ENCODE measurements at places on chromosomes 5 and 9.

GRCh38 chr5:125348936-125349831 lies 602.7 kb upstream of the ZNF608 start:
- no peak for DNase-seq

DNA sequence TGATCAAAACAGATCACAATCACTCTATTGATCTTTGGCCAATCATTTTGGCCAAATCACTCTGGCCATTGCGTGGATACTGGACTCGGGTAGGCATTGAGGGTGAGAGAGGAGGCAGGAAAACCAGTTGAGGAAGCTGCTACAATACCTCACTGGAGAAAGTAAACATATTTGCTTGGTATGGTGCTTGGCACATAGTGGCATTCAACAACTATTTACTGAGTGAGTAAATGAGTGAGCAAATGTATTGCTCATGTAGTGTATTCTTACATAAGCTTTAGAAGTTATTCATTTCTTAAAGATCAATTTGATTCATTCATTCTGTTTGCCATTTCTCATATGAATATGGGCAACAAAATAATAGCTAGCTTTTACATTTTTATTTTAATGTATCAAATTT lies 4.0 kb upstream of the DEPDC1B start:
- no peak for DNase-seq

- DNase-seq: no peak
Measured at GRCh38 chr5:87099968-87100367, 167.7 kb upstream of the RASA1 start.

GRCh38 chr5:66039701-66040100 lies 104.4 kb upstream of the SREK1 start:
- no peak for DNase-seq

- DNase-seq: no peak
Measured at GRCh38 chr9:127545196-127546124, 66.6 kb upstream of the STXBP1 start.

DNA sequence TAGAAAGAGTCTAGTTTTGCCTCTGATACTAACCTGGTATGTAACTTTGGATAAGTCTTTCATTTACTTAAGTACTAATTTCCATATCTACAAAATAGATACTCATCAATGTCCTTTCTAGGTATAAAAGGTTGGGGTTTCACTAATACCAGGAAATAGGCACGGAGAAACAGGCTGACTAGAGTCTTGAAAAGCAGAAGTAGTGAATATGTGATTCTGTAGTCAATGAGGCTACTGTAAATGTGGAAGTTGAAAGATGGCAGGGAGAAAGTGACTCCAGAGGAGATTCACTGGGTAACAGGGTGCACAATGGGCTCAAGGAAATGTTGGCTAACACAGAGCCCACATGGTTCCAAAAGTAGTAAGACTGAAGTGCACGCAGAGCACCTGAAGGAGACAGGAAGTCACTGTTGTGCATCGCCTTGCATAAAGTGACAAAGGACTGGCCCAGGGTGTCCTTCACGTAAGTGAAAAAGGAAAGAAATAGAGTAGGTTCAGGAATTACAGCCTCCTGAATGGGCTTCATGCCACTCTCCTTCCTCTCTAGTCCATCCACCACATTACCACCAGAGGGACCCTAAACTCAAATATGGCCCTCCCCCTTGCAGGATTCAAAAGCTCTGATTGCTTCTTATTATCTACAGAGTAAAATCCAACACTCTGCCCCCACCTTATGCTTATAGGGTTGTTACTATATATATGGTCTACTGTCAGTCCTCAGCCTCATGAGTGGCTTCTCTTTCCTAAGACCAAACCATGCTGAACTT lies 288.0 kb upstream of the SMARCA2 start:
- no peak for DNase-seq

- no peak for DNase-seq
Measured at GRCh38 chr5:32276173-32276853, 36.4 kb downstream of the MTMR12 start.

DNA sequence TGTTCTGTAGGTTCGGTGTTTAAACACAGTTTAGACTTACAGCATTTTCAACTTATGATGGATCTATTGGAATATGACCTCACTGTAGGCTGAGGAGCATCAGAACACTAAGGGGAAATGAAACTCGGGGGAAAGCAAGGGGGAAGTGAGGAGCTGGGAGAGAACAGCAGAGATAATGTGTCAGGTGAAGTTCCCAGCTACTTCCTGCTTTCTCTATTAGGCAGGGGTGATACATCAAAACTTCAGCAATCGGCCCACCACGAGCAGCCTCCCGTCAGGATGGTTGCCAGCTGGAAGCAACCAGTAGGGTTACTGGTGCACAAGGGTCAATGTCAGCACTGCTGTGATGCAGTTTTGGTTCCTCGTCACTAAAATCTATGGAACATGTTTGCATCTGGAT lies 34.3 kb downstream of the FAT2 start:
- DNase-seq: no peak

DNA sequence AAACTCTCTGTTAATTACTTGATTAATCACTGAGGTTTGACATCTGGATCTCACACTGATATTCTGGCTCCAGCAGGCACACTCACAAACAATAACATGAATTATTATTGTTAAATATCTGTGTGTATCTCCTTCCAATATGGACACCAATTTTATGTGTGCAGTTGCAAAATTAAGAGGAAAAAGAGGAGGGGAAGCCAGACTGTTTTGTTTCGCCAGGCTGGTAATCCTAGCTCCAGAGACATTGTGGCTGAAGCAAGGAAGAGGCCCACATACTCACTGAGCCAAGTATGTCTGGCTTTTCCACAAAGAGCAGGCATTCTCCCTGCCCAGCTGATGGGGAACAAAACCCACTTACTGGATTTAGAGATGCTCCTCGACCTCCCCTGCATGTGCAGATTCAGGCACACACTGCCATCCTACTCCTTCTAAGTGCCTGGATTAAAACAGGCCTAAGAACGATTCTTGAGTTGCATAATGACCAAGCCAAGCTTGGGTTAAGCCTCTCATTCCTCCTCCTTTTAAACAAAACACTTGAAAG lies 181.9 kb downstream of the ESM1 start:
- DNase-seq: no peak

DNA sequence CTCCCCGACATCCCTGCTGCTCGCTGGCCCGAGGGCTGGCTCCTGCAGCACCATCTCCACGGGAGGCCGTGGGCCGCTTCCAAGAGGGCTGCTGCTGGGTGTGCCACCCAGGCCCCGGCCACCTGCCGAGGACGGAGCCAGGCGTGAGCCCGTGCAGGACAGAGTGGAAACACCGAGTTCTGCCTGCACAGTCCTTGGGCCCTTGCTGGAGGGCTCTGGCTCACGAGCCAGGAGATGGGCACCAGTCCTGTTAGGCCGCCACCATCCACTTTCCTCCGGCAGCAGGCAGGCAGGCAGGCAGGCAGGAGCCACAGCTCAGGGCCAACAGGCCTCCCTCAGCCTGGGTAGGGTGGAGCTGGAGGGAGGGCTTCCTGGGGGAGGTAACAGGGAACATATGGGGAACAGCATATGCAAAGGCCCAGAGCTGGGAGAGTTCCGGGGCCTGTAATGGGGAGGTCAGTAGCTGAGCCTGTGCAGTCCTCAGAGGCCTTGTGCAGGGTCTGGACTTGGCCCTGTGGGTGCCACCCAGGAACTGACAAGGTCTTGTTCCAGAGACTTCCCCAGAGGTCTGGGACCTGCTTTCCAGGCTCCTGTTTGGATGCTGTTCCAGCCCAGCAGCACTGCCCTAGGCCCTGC lies 31.9 kb downstream of the RXRA start:
- DNase-seq: no peak

DNA sequence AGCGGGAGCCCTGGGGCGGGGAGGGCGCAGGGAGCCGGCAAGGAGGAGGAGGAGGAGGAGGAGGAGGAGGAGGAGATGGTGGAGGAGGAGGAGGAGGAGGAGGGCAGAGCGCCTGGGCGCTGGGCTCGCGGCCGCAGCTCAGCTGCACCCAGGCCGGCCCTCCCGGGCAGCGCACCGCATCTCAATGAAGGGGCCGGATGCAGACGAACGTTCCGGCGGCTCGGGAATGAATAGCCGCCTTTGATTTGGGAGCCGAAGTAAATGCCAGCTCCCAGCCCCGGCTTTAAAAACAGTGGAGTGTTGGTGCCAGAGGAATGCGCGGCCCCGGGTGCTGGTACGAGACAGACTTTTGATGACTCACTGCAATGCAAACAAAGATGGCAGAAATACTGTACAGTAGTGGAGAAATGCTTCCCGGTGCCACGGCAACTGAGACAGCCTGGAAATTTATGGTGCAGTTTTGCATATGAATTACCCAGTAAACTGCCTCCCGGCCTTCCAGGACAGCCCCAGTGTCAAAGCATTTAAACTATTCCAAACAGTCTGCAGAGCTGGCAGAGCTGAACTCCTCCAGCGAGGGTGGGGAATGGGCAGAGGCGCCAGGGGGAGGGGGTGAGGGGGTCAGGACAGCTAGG lies 43.1 kb downstream of the NACC2 start:
- peak; percentile 33 for DNase-seq

DNA sequence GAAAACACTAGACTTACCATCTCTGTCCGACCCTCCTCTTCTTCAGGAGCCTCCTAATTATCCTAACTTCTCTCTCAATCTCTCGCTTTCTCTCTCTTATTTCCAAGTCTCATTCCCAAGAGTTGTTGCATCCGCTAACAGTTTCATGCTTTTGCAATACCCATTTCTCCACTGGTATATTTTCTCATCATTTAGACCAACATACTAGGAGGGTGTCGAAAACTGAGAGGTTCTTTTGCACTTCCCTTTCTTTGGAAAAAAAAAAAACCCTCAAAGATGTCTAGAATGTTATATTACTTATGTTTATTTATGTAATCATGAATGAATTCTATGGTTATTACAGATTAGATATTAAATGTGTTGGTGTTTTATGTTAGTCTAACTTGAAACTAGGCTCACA lies 35.9 kb downstream of the SPZ1 start:
- DNase-seq: no peak

- no peak for DNase-seq
Measured at GRCh38 chr5:139842321-139842720, 46.7 kb downstream of the PSD2 start.

GRCh38 chr5:38765399-38765861 lies 80.4 kb upstream of the OSMR start:
- no peak for DNase-seq

GRCh38 chr5:120055858-120056257 lies 408.2 kb upstream of the PRR16 start:
- DNase-seq: no peak

- no peak for DNase-seq
Measured at GRCh38 chr9:73893230-73893629, 603.9 kb upstream of the RORB start.

DNA sequence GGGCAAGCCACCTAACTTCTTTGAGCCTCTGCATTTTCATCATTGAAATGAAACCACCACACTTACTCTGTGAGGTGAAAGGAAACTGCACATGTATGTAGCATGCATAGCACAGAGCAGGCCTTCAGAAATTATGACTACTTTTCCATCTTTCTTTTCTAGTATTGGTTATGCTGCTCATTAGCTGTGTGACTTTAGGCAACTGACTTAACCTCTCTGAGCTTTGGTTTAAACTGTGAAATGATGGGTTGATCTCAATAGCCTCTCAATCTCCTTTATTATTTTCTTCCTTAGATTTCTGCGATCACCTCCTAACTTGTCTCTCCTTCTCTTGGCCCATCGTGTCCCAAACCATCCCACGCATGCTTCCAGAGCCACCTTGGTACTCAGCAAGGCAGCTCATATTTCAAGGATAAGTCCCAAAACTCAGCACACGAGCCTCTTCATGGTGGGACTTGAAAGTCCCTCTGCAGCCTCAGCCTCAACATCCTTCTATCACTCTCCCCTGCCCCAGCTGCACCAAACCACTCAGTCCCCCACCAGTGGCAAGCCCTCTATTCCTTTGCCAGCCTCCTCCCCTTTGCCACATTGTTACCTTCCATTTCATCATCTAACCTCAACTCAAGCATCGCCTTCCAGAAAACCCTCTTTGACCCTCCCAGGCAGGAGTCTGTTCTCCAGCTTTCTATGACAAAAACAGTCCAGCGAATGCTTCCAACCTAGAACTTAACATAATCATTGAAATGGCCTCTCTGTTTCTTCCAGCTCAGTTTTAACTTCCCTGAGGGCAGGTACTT lies 60.3 kb upstream of the DNAH5 start:
- DNase-seq: no peak

- no peak for DNase-seq
Measured at GRCh38 chr5:65014769-65015168, 246.0 kb downstream of the CWC27 start.

GRCh38 chr5:135345956-135346731 lies 52.9 kb downstream of the MACROH2A1 start:
- DNase-seq: no peak

- DNase-seq: peak; percentile 40
Measured at GRCh38 chr9:105245029-105245890, 809 bp downstream of the SLC44A1 start.

- no peak for DNase-seq
Measured at GRCh38 chr9:16363916-16364315, 506.6 kb downstream of the BNC2 start.

GRCh38 chr5:96933764-96934707 lies 1.8 kb upstream of the LNPEP start:
- DNase-seq: no peak

DNA sequence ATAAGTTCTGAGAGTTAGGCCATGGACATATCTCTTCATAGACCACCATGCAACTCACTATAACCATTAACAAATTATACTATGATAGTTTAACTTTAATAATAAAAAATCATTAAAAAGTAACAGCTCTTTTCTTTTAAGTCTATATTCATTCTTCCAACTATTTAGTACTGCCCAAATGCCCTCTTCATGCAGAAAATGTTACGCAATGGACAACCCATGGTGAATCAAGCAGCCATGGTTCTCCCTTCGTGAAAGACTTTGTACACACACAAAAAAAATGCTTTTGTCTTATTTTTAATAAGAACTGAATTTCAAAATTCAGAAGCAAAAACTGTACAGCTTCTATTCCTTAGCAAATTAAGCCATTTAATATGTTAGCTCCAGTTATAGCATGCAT lies 401.1 kb downstream of the EFNA5 start:
- no peak for DNase-seq

All from stimulated activated CD4-positive, alpha-beta T cell treated with anti-CD3 and anti-CD28 coated beads, Interleukin-2, amount 100 ng/mL, for 24 hours (primary cell).